ENCODE measurements at places on chromosomes 2 and 18. TPM values are rescaled to one million over a fixed set of nuclear protein-coding genes. Genes with fewer than 3 reads are reported as not detected.

GRCh38 chr2:118122594-118123281 lies 34.5 kb downstream of the INSIG2 start:
- peak; percentile 35 for DNase-seq

GRCh38 chr18:39486268-39486667 lies 1920.7 kb upstream of the CELF4 start:
- no peak for DNase-seq

DNA sequence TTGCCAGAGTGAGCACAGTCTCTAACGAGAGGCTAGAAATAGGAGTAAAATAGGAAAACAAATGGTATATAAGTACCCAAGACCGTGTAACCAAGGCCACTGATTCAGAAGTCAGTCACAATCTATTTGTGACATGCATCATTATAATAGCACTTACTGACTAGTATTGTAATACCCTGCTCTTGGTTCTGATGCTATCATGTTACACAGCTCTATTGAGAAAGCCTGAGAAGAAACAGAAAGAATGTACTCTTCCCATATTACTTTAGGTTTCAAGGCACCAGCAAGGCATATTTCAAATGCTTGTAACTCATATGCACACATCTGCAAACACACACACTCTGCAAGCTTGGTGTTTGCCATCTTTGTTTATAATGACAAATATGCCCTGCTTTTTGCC lies 746.4 kb downstream of the SLC4A3 start:
- DNase-seq, result peak; percentile 35

TOGARAM2 gene
- total RNA-seq, result not detected

- DNase-seq, result no peak
These were observed 230.7 kb downstream of the RND3 start for GRCh38 chr2:150256736-150257135.

DNA sequence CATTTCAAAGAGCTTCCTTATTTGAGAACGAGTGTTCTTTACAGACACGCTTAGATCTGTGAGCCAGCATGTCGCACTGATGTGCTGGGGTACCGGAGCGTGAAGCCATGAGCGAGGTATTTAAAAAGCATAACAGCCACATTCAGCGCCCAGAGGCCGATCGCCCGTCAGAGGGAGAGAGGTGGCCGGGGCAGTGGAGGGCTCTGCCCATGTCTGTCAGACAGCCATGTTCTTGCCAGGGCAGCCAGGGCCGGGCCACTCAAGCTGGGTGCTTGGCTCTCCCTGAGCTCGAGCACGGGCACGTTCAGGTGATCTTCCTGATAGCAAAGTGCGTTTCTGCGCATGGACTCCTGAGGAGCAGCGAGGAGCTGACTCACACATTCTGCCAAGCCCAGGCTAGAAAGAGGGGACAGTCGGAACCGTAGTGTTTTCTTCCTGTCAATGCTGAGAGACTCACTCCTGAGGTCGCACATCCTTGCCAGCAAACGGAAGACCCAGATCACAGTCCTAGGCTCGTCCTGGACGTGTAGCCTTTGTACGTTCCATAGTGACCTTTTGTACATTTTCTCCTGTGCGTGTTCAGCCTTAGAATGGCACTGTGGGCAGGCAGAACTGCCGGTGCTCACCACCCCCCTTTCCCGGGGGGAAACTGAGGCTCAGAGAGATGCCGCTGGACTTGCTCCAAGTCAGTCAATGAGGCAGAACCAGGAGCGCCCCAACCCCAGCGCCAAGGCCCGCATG lies 100.7 kb downstream of the NFATC1 start:
- DNase-seq, result no peak

DNA sequence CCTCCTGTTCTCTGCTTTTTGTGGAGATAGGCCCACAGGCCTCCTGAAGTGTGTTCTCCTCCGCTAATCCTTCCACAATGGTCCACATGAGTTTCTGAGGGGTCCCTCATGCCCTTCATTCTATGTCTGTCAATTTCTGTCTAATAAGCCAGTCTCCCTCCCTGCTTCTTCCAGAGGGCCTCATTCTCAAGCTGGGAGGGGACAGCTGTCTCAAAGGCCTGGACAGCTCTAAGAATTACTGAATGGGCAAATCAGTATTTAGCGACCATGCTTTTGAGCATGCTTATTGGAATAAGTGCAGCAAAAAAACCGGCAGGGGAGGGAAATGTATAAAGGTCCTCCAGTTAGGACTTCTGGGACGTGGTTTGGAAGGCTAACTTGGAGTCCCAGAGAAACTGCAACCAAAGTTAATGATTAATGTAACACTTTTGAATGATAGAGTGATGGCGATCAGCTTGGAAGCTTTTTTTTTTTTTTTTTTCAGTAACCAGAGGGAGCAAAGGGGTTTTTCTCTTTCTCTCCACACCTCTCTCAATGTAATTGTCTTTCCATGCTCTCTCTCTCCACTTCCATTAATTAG lies 890.7 kb upstream of the POU3F3 start:
- no peak for DNase-seq

DNA sequence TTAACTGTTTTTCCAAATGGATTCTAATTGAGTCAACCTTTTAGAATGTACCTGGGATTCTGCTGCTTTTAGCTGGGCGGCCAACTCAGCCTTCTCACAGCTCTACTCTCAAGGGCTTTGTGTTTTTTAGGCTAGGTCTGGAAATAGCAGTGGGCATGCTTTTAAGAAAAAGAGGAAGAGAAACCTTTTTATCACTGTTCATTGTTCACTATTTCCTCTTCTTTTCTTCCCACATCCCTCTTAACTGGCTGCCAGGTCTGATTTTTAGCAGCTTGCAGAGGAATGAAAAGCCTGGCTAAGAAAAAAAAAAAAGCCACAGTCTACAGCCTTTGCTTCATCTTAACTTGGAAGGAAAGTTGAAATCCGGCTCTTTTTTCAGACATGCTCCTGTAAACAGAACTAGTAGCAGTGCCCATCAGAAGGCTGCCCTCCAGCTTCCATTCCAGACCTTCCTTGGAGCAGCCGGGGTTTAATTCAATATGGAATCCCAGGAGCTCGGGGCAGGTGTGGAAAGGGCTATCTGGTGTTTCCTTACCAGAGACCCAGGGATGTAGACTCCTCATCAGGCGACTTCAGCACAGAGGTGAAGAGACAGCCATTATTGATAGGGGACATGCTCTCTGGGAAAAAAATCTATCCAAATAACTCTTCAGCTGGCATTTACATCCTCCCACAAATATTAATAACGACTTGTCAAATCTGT lies 230.7 kb downstream of the MYO3B start:
- DNase-seq, result no peak

GRCh38 chr18:57523171-57523956 lies 63.1 kb downstream of the FECH start:
- no peak for DNase-seq

DNA sequence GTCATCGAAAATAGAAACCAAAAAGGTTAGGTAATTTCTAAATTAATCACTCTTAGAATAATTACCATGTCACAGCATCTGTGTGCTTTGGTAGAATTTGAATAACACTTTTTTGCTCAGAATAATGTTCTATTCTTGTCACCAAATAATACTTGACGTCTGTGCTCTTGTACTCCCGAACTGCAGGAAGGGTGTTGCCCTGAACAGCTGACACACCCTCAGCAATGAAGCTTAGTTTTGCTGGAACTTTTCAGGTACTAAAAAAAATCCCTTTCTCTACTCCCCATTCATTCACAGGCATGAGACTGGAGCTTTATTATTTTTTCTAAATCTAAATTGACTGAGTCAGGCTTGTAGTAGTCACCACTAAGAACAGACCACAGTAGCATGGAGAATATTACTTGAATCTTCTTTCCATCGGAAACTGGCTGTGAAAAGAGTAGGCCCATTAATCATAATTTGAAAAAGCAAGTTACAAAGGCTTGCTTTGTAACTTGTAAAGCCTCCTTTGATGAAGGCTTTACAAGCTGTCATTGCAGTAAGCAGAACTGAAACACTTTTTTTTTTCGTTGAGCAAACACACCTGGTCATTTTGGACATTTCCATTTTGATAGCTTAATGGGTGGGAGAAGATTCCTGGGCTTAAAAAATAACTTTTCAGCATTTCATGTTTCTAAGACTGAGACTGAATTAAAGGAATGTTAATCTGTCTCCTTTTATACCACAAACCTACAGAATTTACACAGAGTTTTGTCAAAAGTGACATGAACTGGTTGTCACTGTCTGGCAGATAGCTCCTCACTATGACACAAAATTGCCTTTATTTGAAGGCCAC lies 70.3 kb upstream of the PELI1 start:
- peak; percentile 84 for DNase-seq

DNA sequence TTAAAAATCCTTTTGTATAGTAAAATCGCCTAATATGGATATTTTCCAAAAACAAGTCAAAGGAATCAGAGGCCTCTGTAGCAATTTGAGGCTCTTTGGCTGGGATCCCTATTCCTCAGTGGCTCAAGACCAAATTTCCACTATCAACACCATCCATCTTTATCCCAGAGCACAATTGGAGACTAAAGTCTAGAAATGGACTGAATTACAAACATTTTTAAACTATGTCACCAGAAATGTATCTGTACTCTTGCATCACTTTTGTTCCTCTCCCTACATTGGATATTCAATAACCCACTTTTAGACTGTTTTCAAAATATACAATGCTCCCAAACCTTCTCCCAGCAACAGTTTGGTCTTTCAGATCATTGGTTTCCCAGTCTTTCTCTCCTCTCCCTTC lies 140.4 kb upstream of the KLHL29 start:
- DNase-seq, result no peak

GRCh38 chr2:190271783-190272456 lies 47.7 kb downstream of the HIBCH start:
- DNase-seq, result no peak

DNA sequence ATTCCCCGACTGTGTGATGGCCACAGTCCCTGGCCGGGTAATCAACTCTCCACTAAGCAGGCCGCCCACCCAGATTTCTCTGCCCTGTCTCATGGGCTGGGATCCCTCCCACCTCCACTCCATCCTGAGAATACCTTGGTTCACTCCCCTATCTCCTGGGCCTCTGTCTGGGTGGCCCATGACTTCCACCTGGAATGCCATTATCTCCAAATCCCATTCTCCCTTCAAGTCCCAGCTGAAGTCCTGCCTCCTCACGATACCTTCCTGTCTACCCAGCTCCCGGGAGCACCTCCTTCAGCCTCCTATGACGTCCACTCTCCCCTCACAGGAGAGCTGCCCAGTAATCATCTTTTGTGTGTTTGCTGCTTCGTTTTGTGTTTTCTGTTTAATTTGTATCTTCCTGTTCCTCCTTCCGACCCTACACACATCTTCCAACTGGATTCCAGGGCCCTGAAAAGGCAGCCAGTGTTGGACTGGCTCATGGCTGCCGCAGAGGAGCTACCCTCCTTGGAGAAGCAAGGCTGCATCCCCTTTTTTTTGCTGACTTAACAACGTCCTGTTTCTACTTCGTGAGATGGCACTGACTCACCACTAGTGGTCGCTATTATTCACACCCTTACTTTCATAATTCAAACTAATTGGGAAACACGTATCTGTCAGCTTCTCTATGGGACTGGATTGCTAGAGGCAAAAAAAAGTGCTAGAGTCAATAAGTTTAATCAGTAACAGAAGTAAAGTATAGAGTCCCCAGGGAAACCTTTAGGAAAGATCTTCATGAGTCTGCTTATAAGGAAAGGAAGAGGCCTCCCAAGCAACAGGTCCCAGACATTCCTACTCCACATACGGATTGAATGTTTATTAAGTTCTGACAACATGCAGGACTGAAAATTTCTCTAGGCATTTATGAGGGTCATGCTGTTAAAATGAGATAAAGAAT lies 171.9 kb upstream of the GATA6 start:
- DNase-seq, result peak; percentile 65

BARD1 gene
- 6.8 TPM for total RNA-seq

DNA sequence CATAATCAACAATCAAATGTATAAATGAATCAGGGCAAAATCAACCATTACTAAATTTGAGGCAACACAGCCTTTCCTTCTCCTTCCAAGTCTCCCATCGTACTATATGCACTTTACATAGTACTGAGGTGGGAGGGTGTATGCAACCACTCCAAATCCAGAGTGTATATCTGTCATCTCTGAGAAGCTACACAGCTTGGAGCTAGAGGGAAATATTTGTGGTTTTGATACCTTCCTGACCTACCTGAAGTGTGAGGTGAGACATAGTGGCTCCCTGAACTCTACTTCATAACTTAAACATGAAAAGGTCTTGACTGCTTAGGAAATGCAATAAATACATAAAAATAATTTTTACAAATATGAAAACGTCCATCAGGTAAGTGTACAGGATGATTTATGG lies 30.1 kb upstream of the SLC40A1 start:
- peak; percentile 72 for DNase-seq

DNA sequence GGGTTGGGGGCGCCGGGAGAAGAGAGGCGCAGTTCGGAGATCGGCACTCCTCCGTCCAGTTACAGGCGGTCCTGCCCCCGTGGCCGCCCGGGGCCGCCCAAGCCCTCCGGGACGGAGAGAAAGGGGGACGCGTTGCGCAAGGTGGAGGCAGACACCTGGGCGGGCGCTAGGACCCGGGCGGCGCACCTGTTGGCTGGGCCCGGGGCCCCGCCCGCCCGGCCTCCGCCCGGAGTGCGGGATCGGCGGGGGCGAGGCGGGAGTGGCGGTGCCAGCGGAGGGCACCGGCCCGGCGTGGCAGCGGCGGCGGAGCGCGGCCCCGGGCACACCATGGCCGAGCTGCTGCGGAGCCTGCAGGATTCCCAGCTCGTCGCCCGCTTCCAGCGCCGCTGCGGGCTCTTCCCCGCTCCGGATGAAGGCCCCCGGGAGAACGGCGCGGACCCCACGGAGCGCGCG lies at the start of gene SGPP2:
SGPP2 (plus strand) TSS at position 268 of the 453 bp plus-strand sequence; CDS start at position 328, 60 bp downstream.
- DNase-seq, result no peak

GRCh38 chr2:3584076-3584475 lies 9.0 kb downstream of the RPS7 start:
- no peak for DNase-seq

- no peak for DNase-seq
These were observed 862.2 kb upstream of the LRATD1 start for GRCh38 chr2:13770279-13770678.

DNA sequence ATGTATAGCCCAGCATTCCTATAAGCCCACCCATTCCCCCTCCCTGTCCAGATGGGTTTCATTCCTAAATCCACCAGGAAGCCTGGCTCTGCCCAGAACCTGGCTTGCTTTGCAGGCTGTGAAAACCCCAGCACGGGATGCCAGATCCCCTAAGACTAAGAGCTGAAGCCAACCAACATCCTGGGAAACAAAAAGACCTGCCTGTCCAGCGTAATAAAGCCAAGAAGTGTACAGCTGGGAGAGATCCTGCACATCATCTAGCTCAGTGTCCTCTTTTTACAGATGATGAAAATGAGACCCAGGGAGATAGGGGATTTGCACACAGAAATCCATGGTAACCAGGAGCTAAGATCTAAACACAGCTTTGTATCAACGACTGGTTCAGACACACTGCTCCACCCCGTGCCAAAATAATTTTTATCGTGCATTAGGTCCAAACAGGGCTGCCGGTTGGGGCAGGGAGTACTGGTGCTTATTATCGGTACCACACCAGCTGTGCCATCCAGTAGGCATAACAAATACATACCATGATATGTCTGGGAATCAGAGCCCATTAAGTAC lies 2.9 kb downstream of the RND3 start:
- DNase-seq, result peak; percentile 31

- DNase-seq, result no peak
These were observed 16.5 kb downstream of the ABCG8 start for GRCh38 chr2:43855292-43855691.

All from bronchial epithelial cell (primary cell).